ENCODE measurements at places on chromosomes 6 and 20.

- H3K36me3 ChIP-seq = no peaks in the 10 kb centered on the region
- no peaks in the 10 kb centered on the region for H3K27me3 ChIP-seq
- no peak overlapping the region for H3K27ac ChIP-seq
- no peak for DNase-seq
- H3K4me3 ChIP-seq = no peak overlapping the region
These were observed 32.8 kb upstream of the POPDC3 start for GRCh38 chr6:105212587-105212986.

GRCh38 chr20:64161356-64162238, 2.7 kb upstream of the MYT1 start:
- H3K4me1 ChIP-seq = peaks cover 26% of the 10 kb centered on the region
- H3K36me3 ChIP-seq = no peaks in the 10 kb centered on the region
- H3K27me3 ChIP-seq = peaks cover 65% of the 10 kb centered on the region
- DNase-seq = peak; percentile 86

GRCh38 chr6:100230115-100230952, 234.4 kb downstream of the SIM1 start:
- DNase-seq = no peak
- no peaks in the 10 kb centered on the region for H3K4me1 ChIP-seq
- no peak overlapping the region for H3K27ac ChIP-seq
- H3K4me3 ChIP-seq = no peak overlapping the region
- no peaks in the 10 kb centered on the region for H3K36me3 ChIP-seq
- H3K27me3 ChIP-seq = no peaks in the 10 kb centered on the region

- H3K36me3 ChIP-seq = no peaks in the 10 kb centered on the region
- DNase-seq = no peak
- H3K4me1 ChIP-seq = no peaks in the 10 kb centered on the region
These were observed 431.8 kb downstream of the CD83 start for GRCh38 chr6:14549304-14549770.

DNA sequence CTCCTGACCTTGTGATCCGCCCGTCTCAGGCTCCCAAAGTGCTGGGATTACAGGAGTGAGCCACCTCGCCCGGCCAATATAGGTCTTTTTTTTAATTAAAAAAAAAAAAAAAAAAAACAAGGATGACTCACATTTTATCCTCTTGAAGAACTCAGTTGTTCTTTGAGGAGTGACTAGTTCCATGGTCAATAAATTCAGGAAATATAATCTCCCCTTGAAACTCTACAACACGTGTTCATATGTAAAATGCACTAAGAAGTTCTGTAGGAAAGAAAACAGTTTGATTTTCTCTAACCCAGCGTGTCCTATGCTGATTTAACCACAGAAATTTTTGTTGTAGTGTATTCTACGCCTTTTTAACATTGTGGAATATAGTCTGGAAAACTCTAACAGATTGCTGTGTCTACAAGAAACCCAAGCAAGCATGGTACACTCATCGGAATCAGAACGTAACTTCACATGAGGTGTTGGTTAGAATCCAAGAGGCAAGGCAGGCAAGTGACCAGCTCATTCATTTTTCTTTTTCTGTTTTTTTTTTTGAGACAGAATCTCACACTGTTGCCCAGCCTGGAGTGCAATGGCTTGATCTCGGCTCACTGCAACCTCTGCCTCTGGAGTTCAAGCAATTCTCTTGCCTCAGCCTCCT, 79.0 kb upstream of the ZNF217 start:
- no peaks in the 10 kb centered on the region for H3K36me3 ChIP-seq
- DNase-seq = no peak
- no peak overlapping the region for H3K27ac ChIP-seq
- no peak overlapping the region for H3K4me3 ChIP-seq

DNA sequence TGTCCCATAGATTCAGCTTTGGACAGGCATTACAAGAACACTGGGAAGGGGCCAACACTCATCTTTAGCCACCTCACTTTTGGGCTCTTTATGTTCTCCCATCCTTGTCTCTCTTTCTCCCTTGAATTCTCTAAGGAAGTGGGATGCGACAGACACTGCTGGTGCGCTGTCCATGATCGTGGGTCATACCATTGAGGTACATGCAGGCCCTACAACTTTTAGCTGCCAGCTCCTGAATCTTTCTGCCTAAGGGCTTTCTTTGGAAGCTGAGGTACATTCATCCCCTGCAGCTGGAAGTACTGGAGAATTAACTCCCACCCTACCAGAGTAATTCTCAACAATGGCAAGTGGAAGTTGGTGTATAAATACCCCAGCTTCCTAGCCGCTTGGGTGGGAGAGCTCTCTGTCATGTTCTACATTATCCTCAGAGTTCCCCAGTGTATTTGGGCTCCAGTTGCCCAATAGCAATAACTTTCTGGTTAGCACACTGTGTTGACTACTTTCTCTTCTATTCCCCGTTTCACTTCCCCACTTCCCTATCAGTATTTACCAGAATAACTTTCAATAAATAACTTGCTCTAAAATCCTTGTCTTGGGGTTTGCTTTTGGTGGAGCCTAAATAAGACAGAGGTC, 309.4 kb upstream of the RNF24 start:
- no peaks in the 10 kb centered on the region for H3K4me1 ChIP-seq
- no peak overlapping the region for H3K4me3 ChIP-seq
- no peaks in the 10 kb centered on the region for H3K27me3 ChIP-seq
- no peaks in the 10 kb centered on the region for H3K36me3 ChIP-seq
- H3K27ac ChIP-seq = no peak overlapping the region
- DNase-seq = no peak

GRCh38 chr6:153625089-153625488, 414.0 kb upstream of the OPRM1 start:
- DNase-seq = peak; percentile 3
- no peaks in the 10 kb centered on the region for H3K36me3 ChIP-seq
- no peak overlapping the region for H3K27ac ChIP-seq
- no peak overlapping the region for H3K4me3 ChIP-seq
- H3K4me1 ChIP-seq = no peaks in the 10 kb centered on the region

GRCh38 chr6:166282394-166283032, 25.7 kb downstream of the PRR18 start:
- peaks cover 6% of the 10 kb centered on the region for H3K4me1 ChIP-seq
- no peaks in the 10 kb centered on the region for H3K36me3 ChIP-seq
- H3K27me3 ChIP-seq = peaks cover 32% of the 10 kb centered on the region
- H3K4me3 ChIP-seq = no peak overlapping the region
- H3K27ac ChIP-seq = no peak overlapping the region

GRCh38 chr6:183668-184067, 108.6 kb upstream of the DUSP22 start:
- H3K27ac ChIP-seq = no peak overlapping the region
- H3K27me3 ChIP-seq = no peaks in the 10 kb centered on the region
- H3K36me3 ChIP-seq = no peaks in the 10 kb centered on the region
- H3K4me3 ChIP-seq = no peak overlapping the region
- DNase-seq = no peak

GRCh38 chr20:8431538-8432434, 299.7 kb downstream of the PLCB1 start:
- no peak for DNase-seq
- H3K4me3 ChIP-seq = no peak overlapping the region
- no peak overlapping the region for H3K27ac ChIP-seq

GRCh38 chr20:1214838-1215261, 11.0 kb upstream of the RAD21L1 start:
- H3K27me3 ChIP-seq = peaks cover 2% of the 10 kb centered on the region
- no peaks in the 10 kb centered on the region for H3K4me1 ChIP-seq
- no peak for DNase-seq
- no peak overlapping the region for H3K27ac ChIP-seq

DNA sequence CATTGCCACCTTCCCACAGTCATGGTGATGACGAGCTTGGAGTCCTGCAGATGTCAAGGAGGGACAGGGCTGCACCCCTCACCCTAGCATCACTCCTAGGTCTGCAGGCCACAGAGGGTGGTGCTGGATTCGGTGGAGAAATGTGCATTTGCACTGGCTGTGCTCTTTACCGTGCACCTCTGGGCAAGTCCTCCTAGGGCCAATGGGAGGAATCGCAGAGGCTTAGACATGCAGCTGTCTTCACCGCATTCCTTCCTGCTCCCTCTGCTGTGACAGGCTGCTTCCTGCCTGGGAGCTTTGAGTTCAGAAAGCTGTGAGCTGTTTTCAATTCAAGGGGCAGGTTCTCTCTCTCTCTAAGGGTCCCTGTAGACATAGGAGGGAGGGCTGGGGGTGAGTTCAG, 85.1 kb downstream of the EDN3 start:
- H3K27me3 ChIP-seq = no peaks in the 10 kb centered on the region
- H3K27ac ChIP-seq = no peak overlapping the region
- H3K4me1 ChIP-seq = peaks cover 19% of the 10 kb centered on the region
- DNase-seq = no peak
- no peak overlapping the region for H3K4me3 ChIP-seq
- no peaks in the 10 kb centered on the region for H3K36me3 ChIP-seq

- H3K27me3 ChIP-seq = no peaks in the 10 kb centered on the region
- H3K4me1 ChIP-seq = no peaks in the 10 kb centered on the region
- no peak for DNase-seq
- peaks cover 30% of the 10 kb centered on the region for H3K36me3 ChIP-seq
- no peak overlapping the region for H3K4me3 ChIP-seq
- no peak overlapping the region for H3K27ac ChIP-seq
These were observed 75.6 kb downstream of the CNBD2 start for GRCh38 chr20:36043892-36044515.

GRCh38 chr20:22404419-22405170, 179.8 kb downstream of the FOXA2 start:
- DNase-seq = no peak
- no peak overlapping the region for H3K4me3 ChIP-seq
- H3K36me3 ChIP-seq = no peaks in the 10 kb centered on the region
- H3K27me3 ChIP-seq = no peaks in the 10 kb centered on the region

DNA sequence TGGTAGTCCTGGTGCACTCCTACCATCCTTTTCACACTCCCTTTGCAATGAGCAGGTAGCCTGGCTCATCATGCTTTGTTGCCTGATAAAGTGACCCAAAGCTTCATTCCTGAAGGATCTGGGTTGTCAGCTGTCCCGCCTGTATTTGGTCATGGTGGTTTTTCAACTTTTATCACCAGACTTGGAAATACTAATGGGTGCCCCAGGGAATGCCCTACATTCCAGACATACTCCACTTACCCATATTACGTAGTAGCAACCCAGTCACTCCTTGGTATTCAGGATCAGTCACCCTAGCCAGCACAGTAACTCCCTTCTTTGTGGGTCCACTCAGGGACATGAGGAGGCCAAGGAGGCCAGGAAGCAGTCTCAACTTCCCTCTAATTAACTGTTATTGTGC, 199.2 kb downstream of the MAFB start:
- H3K27ac ChIP-seq = no peak overlapping the region
- H3K36me3 ChIP-seq = no peaks in the 10 kb centered on the region
- no peak for DNase-seq
- H3K27me3 ChIP-seq = no peaks in the 10 kb centered on the region

DNA sequence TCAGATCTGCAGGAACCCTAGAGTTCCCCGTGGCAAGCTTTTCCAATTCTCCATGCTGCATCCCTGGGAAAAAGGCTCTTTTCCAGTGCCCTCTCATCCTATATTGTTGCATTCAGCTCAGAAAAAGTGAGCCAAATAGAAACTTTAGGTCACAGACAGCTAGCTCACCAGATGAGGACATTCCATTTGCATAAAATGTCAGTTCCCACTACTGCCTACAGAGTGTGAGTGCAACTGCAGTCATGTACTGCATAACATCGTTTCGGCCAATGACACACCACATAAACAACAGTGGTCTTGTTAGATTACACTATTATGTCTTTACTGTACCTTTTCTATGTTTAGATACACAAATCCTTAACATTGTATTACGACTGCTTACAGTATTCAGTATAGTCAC, 8.6 kb downstream of the HS3ST5 start:
- H3K36me3 ChIP-seq = no peaks in the 10 kb centered on the region
- H3K27me3 ChIP-seq = no peaks in the 10 kb centered on the region
- no peak overlapping the region for H3K4me3 ChIP-seq
- DNase-seq = no peak
- no peaks in the 10 kb centered on the region for H3K4me1 ChIP-seq

DNA sequence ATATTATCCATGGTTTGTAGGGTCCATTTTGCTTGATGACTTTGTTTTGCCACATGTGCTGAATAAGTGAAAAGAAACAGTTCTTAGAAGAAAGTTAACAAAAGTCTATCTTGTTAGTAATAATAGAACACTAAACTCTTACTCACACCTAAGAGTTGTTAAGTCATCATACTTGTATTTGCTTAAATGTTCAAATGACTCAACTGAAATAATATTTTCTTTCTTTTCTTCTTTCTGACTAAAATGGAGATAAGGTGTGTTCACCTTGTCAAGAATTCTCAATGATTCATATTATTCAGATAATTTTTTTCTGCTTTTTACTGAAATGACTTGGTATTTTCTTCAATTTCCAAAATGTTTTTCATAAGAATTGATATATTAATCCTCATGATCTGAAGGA, 327.2 kb downstream of the HTR1B start:
- H3K4me1 ChIP-seq = no peaks in the 10 kb centered on the region
- H3K27ac ChIP-seq = no peak overlapping the region
- H3K36me3 ChIP-seq = no peaks in the 10 kb centered on the region
- H3K4me3 ChIP-seq = no peak overlapping the region
- DNase-seq = no peak
- H3K27me3 ChIP-seq = no peaks in the 10 kb centered on the region

GRCh38 chr6:149140137-149140909, 177.2 kb upstream of the TAB2 start:
- H3K36me3 ChIP-seq = no peaks in the 10 kb centered on the region
- H3K4me3 ChIP-seq = no peak overlapping the region
- no peak overlapping the region for H3K27ac ChIP-seq
- no peaks in the 10 kb centered on the region for H3K4me1 ChIP-seq
- no peak for DNase-seq

DNA sequence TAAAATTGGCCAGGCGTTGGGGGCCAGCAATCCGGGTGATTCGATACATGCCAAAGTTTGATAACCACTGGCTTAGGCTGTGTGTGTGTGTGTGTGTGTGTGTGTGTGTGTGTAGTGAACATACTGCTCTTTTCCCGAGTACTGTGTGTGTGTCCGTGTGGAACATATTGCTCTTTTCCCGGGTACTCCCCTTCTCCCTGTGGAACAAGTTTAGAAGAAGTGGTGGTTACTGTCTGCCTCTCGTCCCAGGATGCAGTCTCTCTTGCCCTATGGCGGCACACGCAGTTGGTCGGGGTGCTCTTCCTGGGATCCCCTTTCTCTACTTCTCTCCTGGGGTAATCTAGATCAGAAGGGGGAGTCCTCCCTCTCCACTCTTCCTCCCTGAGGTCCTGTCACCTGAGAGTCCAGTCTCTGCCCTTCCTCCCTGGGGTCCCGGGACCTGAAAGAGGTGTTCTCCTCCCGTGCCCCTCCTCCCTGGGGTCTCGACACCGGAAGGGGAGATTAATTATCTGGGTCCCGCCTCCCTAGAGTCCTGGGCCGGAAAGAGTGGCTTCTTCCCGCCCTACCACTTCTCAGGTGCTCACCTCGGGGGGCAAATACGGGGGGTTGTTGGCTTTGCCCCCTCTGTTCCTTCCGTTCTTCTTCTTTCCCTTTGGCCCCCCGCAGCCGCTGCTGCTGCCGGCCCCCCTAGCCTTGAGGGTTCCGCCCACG, 516 bp downstream of the GTPBP2 start:
- peaks cover 43% of the 10 kb centered on the region for H3K36me3 ChIP-seq
- peak; percentile 44 for DNase-seq
- H3K4me1 ChIP-seq = peaks cover 6% of the 10 kb centered on the region
- H3K27me3 ChIP-seq = no peaks in the 10 kb centered on the region
- peak overlapping the region; percentile 89 for H3K4me3 ChIP-seq

GRCh38 chr6:40258531-40258930, 324.3 kb upstream of the MOCS1 start:
- no peaks in the 10 kb centered on the region for H3K27me3 ChIP-seq
- no peak overlapping the region for H3K27ac ChIP-seq
- no peak overlapping the region for H3K4me3 ChIP-seq
- no peaks in the 10 kb centered on the region for H3K36me3 ChIP-seq
- DNase-seq = no peak
- H3K4me1 ChIP-seq = no peaks in the 10 kb centered on the region

All from neuronal stem cell (in vitro differentiated cells).